ENCODE measurements at places on chromosomes 12 and 14. TPM values are rescaled to one million over a fixed set of nuclear protein-coding genes. Genes with fewer than 3 reads are reported as not detected.

DNA sequence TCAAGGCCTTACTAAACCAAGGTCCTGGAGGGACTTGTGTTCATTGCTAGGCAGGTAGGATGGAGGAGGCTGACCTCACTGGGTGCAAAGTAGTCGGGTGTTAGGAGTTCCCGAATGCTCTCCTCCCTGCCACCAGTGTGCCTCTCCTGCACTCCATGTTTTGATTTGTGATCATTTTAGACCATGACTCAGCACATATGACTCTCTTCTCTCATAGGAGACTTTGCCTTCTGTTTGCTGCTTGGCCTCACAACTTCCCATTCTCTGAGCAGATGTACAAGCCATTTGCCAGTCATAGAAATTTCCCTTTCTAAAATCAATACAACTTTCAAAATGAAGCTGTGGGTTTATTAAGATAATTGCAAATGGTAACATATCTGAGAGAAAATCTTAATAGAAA lies 46.6 kb upstream of the LRIG3 start:
- DNase-seq = no peak

DNA sequence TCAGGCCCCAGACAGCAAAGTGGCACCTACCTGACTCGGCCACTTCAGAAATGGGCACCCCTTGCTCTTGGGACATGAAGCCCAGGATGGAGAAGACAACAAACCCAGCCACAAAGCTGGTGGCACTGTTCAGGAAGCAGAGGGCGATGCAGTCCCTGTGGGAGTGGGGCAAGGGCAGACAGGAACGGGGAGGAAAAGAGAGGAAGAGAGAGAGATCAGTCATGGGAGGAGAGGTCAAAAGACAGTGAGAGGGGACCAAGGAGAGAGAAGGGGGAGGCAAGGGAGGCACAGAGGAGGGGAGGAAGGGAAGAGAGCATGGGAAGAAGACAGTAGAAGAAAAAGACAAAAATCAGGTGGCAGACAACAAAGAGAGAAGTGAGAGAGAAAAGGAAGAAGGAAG lies 16.6 kb downstream of the SLC6A12 start:
- no peak for DNase-seq

- DNase-seq = no peak
Observed at GRCh38 chr12:105915997-105916759, 222.6 kb downstream of the NUAK1 start.

- DNase-seq = no peak
Observed at GRCh38 chr14:20560961-20561360, at the start of gene RNASE9. RNASE9 (minus strand) TSS chr14:20561047.

DNA sequence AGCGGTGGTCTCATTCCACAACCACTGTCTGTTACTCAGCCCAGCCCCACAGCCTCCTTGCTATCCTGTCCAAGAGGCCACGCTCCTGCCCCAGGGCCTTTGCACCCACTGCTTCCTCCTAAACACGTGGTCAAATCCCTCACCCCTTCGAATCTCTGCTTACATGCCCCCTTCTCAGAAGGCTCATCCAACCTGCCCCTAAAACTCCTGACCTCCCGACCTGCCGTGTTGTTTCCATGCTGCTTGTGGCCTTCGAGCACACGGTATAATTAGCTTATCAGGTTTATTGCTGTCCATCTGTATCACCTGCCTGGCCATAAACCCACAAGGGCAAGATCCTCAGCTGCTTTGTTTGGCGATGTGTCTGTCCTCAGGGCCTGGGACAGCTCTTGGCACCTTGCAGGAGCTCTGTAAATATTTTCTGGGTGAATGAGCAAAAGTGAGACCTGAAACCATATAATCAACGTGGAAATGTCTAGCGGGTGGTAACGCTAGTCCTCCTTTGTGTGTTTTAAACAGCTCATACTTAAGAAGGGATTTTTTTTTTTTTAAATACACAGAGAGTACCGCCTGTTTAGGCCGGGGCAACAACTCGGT lies 36.0 kb downstream of the SCARB1 start:
- DNase-seq = no peak

DNA sequence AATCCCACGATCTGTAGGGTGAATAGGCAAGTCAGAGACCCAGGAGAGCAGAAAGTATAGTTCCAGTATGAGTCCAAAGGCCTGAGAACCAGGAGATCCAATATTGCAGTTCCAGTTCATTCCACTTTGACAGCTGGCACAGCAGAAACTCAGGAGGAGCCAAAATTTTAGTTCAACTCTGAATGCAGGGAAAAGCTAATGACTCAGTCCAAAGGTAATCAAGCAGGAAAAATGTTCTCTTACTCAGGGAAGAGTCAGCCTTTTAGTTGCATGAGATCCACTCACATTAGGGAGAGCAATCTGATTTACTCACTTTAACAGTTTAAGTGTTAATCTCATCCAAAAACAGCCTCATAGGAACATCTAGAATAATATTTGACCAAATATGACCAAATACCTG lies 130.2 kb upstream of the LRFN5 start:
- DNase-seq = no peak

- DNase-seq = no peak
Observed at GRCh38 chr12:84738481-84738972, 174.1 kb downstream of the SLC6A15 start.

DNA sequence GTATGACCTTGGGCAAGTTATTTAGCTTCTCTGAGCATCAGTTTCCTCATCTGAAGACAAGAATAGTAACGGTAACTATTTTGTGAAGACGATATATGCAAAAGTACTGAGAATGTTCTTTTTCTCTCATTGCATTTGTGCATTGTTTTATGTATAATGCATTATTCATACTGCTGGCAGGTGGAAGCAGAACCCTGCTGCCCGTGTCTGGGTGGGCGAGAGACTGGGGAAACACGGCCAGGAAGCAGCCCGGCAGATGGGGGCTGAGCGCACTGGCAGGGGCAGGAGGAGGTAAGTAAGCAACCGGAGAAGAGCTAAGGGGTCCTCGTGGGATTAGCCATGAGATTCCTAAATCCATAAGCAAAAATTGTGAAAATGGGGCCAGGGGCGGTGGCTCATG lies 115.8 kb upstream of the MED13L start:
- no peak for DNase-seq

DNA sequence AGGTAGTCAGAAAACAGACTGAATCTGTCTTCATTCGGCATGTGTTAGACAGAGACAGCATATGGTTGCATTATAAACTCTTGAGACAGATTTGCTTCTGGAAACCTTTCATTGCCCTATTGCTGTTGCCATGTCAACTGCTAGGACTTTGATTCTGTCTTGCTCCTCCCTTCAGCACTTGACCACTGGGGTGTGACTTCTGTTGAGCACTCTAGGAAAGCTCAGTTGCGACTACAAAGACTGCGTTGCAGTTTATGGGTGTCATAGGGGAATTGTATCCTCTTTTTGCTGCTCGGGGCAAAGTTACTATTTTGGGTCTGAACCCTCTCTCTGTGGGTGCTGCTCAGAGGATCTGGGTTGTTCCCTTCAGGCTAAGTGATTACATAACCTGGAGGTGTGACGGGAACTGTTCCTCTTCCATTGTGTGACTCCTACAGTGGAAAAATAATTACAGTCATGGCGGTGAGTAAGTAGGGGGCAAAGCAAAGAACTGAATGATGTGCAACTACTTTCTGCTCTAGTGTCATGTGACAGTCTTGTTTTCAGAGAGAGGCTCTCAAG lies 44.3 kb upstream of the TRIM9 start:
- peak; percentile 8 for DNase-seq

DNA sequence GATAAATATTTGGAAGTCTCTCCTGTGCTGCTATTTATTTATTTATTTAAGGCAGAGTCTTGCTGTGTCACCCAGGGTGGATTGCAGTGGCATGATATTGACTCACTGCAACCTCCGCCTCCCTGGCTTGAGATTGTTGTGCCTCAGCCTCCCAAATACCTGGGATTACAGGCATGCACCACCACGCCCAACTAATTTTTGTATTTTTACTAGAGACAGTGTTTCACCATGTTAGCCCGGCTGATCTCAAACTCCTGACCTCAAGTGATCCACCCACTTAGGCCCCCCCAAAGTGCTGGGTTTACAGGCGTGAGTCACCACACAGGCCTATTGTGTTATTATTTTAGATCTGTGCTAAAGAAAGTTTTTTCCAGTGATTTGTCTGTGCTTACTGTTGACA lies 225.2 kb downstream of the CCER1 start:
- DNase-seq = no peak

- DNase-seq = peak; percentile 93
Observed at GRCh38 chr14:89344920-89345254, 72.1 kb downstream of the FOXN3 start.

DNA sequence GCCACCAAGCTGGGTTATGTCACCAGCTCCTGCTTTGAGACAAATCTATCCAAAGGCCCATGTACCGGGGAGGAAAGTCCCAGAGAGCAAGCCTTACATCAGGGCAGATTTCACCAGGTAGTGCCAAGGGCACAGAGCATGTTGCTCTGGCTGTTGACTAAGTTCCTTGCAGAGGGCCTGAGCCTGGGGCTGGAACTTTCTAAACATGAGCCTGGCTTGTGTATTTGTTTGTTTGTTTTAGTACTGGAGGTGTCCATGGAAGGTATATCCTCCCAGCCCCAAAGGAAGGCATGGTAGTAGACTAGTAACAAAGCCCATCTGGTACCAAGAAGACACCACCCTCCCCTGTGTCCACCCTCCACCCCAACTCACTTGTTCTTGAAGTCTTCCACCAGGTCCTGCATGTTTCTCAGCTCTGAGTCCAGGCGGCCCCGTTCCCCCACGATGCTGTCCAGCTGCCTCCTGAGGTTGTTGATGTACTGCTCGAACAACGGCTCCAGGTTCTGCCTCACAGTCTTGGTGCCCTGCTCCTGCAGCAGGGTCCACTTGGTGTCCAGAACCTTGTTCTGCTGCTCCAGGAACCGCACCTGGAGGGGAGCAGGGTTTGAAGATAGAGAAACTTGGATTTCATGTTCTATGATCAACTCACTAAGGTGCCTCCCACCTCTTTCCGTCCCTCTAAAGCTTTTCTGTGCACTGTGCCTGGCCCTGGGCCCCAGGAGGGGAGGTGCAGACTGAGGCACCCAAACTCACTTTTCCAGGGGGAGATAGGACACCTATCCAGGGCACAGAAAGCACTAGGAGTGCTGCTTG lies 1.4 kb downstream of the KRT5 start:
- no peak for DNase-seq

DNA sequence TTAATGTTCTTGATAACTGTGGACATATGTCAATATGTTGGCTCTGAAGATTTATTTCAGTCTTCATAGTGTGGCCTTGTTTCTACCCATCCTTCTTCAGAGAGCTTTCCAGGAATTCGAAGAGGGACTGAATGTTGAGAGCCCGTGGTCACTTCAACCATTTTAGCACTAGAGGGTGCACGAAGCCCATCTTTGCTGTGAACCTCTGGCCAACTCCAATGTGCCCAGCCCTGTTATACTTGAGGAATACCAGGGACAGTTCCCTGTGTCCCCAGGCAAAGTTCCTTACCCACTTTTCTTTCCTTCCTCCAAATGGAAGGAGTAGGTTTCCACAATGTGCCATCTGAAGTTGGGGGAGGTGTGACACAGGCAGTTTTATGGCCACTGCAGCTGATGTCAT lies 603.5 kb downstream of the RPL10L start:
- DNase-seq = no peak

GRCh38 chr12:69905801-69906200 lies 80.8 kb downstream of the MYRFL start:
- DNase-seq = no peak

GRCh38 chr12:116384691-116385485 lies 107.4 kb upstream of the MED13L start:
- DNase-seq = no peak

GRCh38 chr12:74408601-74409166 lies 129.0 kb upstream of the ATXN7L3B start:
- DNase-seq = no peak

Gene ITGB7
- total RNA-seq = 0.49 TPM

Gene MAPKAPK5
- 87.2 TPM for total RNA-seq

Gene DLK1
- total RNA-seq = 6.1 TPM

Gene SOAT2
- total RNA-seq = not detected

Gene SYNDIG1L
- total RNA-seq = not detected

Gene GPR65
- not detected for total RNA-seq

Gene SYNJ2BP
- 13.7 TPM for total RNA-seq

Gene FOXN4
- 0.78 TPM for total RNA-seq

Gene NTN4
- 4.0 TPM for total RNA-seq

Measured in G401 (cell line).